ENCODE measurements at places on chromosomes 3 and 15.

DNA sequence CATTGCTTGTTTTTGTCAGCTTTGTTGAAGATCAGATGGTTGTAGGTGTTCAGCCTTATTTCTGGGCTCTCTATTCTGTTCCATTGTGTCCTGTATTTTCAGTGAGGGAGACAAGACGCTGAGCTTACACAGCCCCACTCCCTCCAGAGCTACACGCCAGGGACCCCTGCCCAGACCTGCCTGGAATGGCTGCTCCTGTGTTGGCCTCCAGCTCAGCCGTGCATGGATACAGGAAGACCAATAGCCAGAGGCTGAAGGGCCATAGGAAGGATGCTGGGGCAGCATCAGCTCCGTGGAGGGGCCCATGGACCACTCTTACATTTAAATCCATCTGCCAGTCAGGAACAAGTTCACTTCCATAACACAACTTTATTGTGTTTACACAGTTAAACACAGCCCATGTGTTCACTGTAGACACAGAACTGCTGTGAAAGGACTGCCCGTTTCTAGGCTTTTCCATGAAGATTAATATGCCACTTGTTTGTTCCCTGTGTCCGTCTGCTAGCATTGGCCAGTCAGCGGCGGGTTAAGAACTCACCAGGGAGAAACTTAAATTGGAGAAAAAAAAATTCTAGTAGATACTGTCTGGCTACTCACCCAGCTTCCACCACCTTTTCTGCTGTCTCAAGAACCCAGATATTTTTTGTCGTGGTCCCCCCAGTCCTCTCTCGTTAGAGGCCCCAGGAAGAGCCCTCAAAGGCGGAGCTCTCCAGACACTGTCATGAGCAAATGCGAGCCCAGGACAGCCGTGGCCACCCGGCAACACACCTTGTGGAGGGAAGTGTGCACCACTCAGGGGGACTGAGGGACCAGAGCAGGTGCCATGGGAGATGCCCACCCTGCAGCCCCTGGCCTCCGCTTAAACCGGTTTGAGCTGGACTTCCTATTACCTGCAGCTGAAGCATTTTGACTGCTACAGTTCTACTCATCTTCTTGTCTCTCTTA, 142.3 kb upstream of the MEF2A start:
- DNase-seq, result no peak

GRCh38 chr3:79636372-79636771, 131.4 kb downstream of the ROBO1 start:
- no peak for DNase-seq

DNA sequence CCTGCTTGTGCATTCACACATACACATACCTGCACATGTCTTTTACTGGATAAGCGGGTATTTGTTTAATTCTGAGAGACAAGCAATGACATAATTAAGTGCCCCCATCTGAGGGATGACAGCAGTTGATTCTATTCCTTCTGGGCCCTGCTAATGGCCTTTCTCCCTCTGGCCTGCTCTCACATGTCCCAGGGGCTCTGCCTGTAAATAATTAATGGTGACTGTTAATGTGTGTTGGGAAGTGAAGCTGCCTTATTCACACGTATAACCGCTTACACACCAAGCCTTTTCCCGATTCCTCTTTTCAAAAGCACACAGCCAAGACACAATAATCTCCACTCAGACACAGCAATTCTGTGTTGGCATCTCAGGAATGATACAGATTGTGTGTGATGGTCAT, 47.8 kb downstream of the LRRK1 start:
- no peak for DNase-seq

DNA sequence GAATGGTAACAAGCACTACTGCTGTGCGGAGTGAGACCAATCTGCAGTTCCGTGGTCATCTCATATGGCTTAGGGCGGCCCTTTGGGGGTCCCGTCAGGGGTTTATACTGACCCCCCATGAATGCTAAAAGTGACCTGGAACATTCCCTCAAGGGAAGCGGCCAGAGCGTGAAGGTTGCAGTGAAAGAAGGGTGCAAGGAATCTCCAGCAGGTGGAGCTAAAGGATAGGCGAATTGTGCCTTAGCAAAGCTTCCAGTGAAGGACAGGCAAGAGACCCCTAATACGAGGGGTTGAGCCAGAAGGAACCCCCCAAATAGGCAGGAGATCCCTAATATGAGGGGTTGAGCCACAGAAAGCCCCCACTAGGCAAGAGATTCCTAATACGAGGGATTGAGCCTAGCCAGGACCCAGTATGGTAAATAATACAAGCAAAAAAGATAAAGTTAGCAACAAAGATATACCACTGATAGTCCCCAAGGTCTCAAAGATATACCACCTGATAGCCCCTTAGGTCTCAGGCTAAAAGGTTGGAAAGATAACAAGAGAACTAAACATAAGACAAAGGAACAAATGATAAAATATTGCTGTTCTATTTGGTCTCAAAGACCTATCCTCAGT, 32.8 kb downstream of the ZNF589 start:
- DNase-seq, result peak; percentile 12

- no peak for DNase-seq
Measured at GRCh38 chr15:62578546-62578945, 413.5 kb upstream of the C2CD4B start.

DNA sequence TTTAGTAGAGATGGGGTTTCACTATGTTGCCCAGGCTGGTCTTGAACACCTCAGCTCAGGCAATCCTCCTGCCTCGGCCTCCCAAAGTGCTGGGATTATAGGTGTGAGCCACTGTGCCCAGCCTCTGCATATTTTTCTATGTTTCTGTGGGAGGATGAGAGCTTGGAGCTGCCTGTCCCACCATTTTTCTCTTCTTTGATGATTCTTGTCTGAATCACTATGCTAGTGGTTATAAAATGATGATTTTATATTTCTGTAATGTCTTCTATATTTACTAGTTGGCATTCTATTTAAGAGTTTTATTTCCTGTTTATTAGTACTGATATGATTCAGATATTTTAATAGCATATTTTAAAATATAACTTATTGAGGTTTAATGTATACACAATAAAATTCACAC, 69.7 kb downstream of the CHCHD6 start:
- no peak for DNase-seq

DNA sequence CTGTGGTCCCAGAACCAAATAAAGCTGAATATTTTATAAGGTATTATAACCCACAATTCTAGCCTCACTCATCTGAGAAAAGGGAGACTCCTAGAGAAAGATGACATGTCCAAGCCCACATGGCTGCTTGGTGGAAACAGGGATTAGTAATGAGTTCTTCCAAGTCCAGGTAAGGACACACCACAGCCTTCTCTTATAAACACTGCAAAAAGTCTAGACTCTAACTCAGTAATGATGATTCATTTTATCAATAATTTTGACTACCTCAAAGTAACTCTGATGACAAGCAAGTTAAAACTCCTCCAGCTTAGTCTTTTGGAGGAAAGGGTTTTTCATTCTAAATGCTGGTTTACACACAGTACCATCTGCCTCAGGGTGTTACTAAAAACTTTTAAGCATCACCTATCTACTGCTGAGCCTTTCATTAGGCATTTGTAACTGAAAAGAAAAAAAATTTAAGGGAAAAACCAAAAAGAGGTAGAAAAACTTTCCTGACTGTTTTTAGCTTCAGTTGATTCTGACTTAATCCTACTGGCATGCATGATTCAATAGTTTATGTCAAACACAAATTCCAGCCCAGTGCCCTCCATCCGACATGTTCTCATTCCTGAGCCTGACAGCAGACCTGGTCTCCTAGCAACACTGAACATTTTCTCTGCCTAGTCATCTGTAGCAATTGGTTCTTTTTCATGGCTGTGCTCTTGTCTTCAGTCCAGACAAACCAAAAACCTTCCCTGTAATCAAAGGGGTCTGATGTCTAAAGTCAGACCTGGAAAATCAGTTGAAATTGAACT, 43.9 kb downstream of the P3H2 start:
- no peak for DNase-seq

- no peak for DNase-seq
Measured at GRCh38 chr3:16609927-16610580, 4.8 kb upstream of the DAZL start.

GRCh38 chr3:14847613-14848541, 29.1 kb downstream of the FGD5 start:
- no peak for DNase-seq

GRCh38 chr15:47394286-47394809, 323.0 kb upstream of the SEMA6D start:
- no peak for DNase-seq

- DNase-seq, result peak; percentile 68
Measured at GRCh38 chr3:195075199-195075940, 195.6 kb downstream of the XXYLT1 start.

GRCh38 chr15:48031973-48032372, 88.8 kb upstream of the SLC24A5 start:
- DNase-seq, result no peak

DNA sequence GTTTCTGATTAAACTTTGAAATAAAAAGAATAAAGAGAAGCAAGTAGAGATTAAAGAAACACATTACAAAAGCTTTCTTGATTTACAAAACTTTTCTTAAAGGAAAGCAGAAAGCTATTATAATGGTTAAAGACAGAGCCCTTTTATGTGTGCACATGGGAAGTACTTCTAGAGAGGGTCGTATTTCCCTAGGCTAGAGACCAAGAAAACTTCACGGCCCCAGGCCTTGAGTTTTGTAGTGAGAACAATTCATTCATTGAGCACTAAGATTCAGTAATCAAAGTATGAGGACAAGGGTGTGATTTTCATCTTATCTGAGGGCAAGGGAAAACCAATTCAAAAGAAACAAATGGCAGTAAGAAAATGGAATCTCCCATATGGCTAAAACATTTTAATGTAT, 854.1 kb downstream of the ROBO1 start:
- DNase-seq, result no peak

DNA sequence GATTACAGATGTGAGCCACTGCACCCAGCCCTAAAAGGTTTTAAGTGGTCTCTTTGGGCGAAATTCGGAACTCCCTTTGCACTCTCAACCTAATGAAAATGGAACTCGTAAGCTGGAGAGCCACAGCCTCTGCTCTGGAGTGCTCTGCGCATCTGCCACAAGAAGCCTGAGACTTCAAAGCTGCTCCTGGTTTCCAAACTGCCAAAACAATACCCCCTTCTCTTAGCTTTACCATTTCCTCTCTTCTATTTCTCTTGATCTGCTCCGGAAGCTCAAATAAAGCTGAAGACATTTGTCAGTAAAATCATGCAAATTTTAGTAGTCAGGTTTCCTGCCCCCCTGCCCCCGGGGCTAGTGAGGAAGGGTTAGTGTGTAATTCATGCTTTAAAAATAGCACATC, 312.7 kb downstream of the MFSD1 start:
- DNase-seq, result no peak

DNA sequence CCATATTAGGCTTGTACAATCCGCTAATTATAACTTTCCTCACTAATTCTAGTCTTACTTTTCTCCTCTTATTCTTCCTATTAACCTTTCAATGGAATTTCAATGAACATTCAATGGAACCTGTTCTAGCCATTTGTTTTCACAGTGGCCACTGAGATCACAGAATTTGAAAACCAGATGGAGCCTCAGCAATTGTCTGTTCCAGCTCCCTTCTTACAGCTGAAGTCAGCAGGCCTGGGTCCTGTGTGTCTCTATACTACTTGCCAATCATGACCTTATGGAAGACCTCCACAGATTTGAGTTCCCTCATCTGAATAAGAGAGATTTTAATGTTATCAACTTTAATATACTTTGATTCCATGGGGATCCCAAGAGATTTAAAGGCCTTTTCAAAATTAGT, 36.6 kb downstream of the TJP1 start:
- DNase-seq, result no peak

DNA sequence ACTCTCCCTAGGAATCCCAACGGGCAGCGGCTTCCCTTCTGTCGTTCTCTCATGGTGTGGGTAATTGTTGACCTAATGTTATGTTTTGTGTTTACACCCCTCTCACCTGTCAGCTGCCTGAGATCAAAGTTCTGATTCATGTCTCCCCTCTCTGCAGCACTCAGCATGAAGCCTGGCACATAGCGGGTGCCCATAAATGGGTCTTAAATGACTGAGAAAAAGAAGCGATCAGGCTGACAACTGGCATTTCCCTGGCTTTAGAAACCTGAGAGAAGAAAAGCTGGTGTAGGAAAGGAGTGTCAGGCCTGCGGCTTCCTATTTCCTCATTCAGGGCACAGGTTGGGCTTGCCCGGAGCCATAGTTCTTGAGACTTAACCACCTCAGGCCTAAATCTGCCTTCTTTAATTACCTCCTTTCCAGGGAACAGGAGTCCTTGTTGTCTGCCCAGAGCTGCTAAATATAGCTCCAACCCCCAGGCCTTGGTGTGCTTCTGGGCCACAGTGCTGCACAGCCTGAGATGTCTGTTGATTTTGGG, 31.8 kb downstream of the LPP start:
- no peak for DNase-seq

DNA sequence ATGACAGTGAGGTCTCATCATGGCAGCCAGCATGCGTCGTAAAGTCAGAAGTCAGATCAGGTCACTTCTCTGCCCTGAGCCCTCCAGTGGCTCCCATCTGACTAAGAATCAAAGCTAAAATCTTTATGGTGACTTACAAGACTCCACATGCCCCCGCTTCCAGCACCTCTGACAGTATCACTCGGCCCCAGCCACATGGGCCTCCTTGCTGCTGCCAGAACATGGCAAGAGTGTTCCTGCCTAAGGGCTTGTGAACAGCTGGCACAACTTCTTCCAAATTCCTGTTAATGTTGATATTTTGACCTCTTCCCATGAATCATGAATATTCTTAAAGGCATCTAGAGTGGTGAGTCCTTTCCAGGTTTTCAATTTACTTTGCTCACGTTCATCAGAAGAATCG, 20.5 kb downstream of the POLR2M start:
- no peak for DNase-seq

GRCh38 chr15:88218557-88219221, 37.9 kb downstream of the NTRK3 start:
- no peak for DNase-seq

GRCh38 chr3:67901681-67902080, 247.3 kb upstream of the SUCLG2 start:
- DNase-seq, result no peak

DNA sequence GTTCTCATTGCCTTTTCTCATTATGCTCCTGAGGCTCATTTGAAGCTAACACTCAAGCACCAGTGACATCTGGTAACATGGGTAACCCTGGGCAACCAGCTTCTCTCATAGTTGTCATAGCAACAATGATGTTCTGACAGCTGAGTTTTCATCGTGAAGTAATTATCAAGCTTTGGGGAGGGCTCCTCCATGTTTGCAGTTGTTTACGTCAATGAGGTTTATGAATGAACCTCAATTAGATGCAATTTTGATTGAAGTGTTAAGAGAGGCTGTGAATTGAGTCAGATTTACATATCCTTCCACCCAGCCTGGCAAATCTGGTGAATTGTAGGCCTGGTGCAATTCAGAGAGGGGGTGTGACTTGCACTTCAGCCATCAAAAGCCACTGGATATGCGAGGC, 119.3 kb upstream of the CHD2 start:
- DNase-seq, result no peak

- DNase-seq, result no peak
Measured at GRCh38 chr15:51738553-51738952, 1.1 kb upstream of the LYSMD2 start.

Data from GF-D8 (cell line).